ENCODE measurements at places on chromosomes 7 and 10.

DNA sequence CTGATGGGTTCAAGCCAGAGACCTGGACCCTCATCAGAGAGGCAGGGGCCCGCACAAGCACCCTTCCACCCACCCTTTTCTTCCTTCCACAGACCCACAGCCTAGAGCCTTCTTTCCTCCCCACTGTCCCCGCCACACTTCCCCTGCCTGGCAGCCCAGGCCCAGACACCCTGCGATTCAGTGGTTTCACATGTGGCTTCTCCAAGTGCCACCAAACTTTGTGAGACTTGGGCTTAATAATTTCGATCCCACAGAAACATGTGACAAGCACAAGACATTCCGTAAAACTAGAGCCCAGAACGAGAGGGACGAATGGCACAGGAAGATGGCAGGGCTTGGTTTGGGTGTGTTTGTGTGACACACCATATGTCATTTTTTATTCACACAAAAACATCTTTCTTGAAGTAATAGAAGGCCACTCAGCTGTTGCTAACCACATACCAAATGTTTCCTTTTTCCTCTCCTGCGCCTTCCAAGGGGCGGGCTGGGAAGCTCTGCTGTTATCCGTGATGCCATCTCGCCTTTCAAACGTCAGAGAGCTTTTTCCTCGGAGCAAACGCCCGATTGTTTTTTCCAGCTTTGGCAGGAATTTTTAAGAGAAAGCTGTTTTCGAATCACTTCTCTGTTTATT is 162.9 kb downstream of the GRK5 start:
- DNase-seq = no peak

DNA sequence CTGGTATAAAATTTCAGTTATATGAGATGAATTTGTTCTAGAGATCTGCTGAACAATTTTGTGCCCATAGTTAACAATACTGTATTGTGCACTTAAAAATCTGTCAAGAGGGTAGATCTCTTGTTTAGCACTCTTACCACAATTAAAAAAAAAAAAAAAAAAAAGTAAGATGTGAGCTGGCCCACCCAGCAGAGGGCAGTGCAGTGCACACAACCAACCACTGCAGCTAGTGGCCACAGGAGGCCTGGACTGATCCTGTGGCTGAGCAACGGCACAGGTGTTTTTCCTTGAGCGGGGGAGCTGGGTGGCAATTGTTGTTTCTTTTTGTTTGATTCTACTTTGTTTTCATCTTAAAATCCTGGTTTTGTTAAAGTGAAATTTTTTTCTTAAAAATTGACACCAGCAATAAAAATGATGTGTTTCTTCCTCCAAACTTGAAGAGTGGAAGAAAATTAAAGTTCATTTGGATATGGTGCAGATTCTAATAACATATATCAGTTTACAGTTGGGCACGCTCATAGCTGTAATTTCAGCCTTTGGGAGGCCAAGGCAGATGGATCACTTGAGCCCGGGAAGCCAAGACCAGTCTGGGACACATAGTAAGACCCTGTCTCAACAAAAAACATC is 171.1 kb upstream of the TBX20 start:
- peak; percentile 64 for DNase-seq

DNA sequence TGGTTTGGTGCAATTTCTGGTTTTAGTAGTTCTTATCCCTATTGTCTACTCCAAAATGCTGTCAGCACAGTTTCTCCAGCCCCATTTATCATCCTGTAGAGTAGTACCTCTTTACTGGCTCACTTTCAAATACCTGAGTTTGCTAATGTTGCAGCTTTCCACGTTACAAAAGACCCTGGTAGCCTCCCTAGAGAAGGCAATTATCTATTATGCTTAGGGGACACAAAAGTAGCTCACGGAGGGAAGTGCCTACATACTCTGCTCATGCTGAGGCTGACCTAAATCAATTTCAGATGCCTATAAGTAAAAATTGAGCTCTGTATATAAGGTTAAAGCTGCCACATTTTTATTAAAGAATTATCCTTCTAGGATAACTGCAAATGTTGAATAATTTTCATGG is 603.6 kb downstream of the CNTNAP2 start:
- DNase-seq = no peak

DNA sequence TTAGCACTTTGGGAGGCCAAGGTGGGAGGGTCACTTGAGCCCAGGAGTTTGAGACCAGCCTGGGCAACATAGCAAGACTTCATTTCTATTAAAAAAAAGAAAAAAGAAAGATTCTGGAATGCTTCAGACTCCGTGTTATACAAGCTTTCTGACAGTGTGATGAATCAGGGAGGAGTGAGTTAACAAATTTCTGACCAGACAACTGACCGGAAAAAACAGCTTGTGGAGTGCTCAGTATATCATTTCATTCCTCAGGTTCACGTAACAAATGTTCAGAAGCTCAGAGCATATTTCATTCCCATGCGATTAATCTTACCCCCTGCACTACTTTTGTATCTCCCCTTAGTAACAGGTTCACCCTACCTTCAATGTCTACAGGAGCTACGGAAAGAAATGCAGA is 28.6 kb upstream of the TNPO3 start:
- no peak for DNase-seq
